ENCODE measurements at places on chromosomes 2 and 18.

DNA sequence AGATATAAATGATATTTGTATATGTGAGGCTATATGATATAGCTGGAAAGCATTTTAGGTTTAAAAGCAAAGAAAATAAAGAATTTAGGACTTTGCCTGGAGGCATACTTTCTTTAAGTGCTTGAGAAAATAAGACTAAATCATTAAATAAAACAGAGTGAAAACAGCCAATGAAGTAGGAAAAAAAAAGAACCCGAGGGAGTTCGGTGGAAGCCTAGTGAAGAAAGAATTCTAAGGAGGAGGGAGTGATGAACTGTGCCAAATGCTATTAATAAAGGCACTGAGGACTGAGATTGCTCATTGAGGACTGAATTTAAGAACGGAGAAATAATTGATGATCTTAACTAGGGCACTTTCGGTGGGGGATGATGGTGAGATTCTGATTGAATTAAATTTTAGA, 573.5 kb downstream of the DSC3 start:
- DNase-seq = no peak

DNA sequence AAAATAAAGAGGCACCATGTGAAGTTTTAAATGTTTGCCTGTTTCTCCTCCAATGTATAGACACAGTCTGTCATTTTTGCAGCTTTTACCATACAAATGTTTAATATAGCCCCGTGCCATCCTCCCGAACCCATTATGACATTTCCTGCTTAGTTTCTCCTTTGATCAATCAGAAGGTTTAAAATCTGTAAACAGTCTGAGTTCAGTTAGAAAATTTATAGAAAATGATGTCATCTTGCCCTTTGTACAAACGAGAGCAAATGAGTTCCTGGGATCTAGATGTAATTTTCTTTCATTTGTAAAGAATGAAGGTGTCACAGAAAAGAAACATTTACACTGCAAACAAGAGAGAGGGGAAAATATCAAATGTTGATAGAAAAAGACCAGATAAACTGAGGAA, 62.7 kb upstream of the NFU1 start:
- DNase-seq = no peak

GRCh38 chr2:57758686-57759085, 287.9 kb upstream of the VRK2 start:
- DNase-seq = no peak

GRCh38 chr2:67037655-67038054, 359.5 kb upstream of the ETAA1 start:
- no peak for DNase-seq

DNA sequence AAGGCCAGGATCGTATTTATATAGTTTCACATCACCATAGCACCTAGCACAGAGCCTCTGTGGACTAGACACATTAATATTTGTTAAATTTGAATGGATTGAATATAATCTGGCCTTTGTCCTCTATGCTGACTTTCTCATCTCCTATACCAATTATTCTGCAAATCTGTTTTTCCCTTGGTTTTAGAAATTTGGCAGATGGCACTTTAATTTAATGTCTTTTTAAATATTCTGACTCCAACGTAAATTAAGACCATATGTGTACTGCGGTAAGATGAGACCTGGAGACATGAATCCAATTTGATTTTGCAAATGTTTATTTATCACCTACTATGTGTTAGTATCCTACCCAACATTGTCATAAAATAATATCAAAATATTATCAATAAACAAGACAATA, 1281.9 kb upstream of the PIK3C3 start:
- no peak for DNase-seq
